ENCODE measurements at places on chromosomes 2 and 18. TPM values are rescaled to one million over a fixed set of nuclear protein-coding genes. Genes with fewer than 3 reads are reported as not detected.

- no peak for DNase-seq
Observed at GRCh38 chr2:220410296-220410695, 782.9 kb downstream of the SLC4A3 start.

Gene AQP12A
- not detected for total RNA-seq

GRCh38 chr18:24762511-24762910 lies 302.1 kb downstream of the HRH4 start:
- DNase-seq: no peak

DNA sequence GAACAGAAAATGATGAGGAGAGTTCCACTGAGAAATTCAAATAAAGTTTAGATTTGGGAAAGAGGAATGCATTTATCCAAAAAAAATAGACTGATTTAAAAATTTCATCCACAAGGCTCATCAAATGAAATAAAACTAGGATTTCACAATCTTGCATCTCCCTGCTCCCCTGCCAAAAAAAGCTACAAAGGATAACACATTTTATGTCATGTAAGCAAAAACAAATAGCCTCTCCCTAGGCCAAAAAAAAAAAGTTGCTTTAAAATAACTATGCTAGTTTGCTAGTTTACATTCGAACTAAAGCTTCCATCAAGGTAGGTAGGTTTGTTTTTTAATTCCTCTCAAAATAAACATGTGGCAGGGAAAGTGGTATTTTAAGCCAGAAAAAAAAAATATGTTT lies 465.5 kb upstream of the ID2 start:
- DNase-seq: no peak

Gene GPR55
- total RNA-seq: 0.08 TPM

- no peak for DNase-seq
Observed at GRCh38 chr2:112881217-112881985, 29.6 kb upstream of the IL37 start.

GRCh38 chr18:9596226-9596625 lies 18.1 kb downstream of the PPP4R1 start:
- DNase-seq: no peak

DNA sequence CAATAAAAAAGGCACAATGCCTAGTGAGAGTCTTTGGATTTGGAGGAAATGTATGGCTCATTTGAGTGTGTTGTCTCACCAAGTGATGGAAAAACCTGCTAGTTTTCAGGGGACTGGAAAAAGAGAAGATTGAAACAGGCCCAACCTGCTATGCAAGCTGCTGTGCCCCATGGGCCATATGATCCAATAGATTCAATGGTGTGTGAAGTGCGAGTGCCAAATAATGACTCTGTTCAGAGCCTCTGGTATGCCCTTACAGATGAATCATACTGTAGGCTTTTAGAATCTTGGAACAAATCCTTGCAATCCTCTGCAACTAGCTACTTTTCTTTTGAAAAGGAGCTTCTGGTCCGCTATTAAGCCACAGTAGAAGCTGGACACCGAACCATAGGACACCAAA lies 529.8 kb upstream of the CNTNAP5 start:
- DNase-seq: no peak

DNA sequence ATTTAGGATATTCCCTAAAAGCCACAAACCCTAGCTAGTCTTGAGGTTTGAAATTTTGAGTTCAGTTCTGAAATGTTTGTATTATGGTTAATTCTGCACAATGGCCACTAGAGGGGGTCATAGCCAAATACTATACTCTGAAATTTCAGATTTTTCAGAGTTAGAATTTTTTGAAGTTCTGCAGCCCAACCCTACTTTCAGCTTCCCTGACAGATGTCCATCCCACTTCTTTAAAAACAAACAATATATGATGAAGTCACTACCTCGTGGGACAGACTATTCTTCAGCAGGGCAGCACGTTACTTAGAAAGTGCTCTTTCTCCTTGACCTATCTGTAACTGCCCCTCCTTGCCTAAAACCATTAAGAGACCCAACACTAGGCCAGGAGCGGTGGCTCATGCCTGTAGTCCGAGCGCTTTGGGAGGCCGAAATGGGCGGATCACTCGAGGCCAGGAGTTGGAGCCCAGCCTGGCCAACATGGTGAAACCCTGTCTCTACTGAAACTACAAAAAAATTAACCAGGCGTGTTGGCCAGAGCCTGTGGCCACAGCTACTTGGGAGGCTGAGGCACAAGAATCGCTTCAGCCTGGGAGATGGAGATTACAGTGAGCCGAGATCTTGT lies 48.2 kb upstream of the PAPOLG start:
- peak; percentile 18 for DNase-seq

- DNase-seq: no peak
Observed at GRCh38 chr18:12989397-12990122, 1.6 kb upstream of the CEP192 start.

GRCh38 chr18:45671321-45671720 lies 52.7 kb upstream of the SLC14A1 start:
- no peak for DNase-seq

DNA sequence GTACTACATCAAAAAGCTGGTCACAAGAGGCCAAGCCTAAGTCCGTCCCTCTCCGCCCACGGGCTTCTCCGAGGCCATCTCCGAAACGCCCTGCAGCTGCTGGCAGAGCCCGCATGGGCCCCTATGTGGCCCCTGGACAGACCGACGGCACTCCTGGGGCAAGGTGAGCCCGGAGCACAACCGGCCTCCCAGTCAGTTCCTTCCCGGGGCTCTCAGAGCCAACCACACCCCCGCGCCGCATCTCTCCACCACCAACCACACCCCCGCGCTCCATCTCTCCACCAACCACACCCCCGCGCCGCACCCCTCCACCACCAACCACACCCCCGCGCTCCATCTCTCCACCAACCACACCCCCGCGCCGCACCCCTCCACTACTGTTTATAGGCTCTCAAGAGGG lies 93.5 kb downstream of the ZNF516 start:
- no peak for DNase-seq

DNA sequence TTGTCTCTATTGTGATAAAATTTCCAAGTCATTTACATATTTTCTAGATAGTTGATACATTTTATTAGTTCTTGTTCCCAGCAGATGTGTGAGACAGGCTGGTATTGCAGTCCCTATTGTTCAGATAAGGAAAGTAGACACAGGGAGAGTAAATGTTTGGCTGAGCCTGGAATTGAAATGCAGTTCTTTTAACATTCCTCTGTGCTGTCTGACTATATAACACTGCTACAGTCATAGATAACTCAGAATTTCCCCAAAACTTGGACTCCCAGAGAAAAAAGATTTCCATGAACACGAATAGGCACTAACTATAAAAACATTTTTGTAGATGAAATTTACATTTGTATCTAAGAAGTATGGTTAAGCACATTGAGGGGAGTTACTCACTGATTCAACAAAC lies 71.4 kb downstream of the PLCL1 start:
- no peak for DNase-seq

DNA sequence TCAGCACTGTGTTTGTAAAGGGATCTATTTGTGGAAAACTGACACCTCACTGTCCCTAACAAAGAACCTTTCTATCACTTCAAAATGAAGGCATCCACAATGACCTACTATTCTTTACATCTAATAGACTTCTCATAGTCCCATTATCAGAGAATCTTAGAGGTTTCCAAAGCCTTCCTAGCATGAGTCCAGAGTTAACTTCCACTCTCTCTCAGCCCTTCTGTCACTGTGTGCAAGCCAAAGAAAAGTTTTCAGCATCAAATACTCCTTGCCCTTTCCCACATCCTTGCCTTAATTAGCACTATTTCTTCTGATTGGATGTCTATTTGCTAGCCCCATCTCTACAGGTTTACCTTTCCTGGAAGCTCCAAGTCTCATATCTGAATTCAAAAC lies 178.5 kb downstream of the ERBB4 start:
- DNase-seq: no peak
